Activated T-cell treated with anti-CD3 and anti-CD28 coated beads, Interleukin-2, amount 50 U/mL, for 48 hours (primary cell): ENCODE measurements at places on chromosomes 6 and 20.

DNA sequence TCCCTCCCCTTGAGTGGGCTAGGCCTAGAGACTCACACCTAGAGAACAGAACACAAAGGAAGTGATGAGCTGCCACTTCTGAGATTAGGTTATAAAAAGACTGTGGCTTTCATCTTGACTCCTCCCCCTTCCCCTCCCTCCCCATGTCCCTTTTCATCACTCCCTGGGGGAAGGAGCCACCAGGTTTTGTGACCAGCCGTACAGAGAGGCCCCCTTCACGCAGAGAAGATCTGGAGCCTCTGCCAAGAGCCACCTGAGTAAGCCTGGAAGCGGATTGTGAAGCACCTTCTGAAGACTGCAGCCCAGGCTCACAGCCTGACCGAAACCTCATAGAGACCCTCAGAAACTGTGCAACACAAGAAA, 118.4 kb upstream of the NXT1 start:
- DNase-seq, result no peak

DNA sequence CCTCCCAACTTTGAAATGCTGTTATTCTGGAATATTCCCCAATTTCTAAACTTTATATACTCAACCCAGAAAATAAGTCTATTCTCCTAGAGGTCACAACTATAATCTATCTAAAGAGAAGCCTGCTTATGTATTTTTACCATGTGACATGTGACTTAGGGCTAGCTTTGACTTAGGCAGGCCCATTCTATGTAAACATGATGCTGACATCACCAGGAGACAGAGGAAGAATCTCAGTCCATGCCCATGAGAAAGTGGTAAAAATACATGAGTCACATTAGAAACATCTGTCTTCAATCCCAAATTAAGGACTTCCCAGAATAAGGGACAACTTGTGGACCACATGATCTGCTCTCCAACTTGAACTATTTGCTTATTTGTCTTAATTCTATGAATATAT, 113.6 kb upstream of the ID4 start:
- no peak for DNase-seq

GRCh38 chr6:25177500-25178028, 101.6 kb upstream of the CARMIL1 start:
- DNase-seq, result no peak

DNA sequence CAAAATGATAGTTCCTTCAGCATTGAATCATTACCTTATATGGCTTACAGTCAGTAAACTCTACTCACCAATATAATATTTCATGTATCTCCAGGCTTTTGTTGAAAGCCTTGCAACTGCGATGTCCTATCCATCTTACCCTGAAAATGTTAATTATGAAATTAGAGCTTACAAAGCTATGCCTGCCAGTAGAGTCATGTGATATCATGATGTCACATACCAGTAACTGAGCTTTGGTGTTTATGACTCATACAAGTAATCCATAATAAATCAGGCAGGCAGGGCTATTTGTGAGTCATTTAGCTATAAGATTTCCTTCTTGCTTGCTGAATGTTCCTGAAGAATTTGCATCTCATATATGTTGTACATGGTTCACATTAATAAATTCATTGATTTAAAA, 44.9 kb upstream of the FAM83B start:
- no peak for DNase-seq

DNA sequence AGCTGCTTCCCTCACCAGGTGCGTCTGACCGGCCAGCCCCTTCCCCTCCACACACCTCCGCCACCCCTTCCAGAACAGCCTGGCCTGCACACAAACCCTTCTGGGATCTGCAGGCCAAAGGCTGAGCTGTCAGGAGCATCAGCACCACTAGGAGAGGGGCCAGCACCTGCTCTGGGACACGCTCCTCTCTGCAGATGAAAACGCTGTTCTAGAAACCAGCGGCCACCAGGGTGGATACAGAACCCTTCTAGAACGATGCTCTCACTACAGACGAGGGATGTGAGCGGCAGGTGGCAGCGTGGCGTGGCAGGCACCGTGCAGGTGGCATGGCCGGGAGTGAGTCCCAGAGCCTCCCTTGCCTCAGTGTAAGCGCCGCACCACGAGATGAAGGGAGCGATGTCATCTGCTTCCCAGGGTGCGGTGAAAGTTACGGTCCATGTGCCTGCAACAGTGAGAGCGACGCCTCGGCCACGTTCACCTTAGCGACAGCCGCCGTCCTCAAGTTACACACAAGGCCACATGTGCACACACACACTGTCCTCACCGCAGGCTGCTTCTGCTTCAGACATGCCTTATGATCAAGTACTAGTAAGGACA, 53.6 kb downstream of the TAF4 start:
- no peak for DNase-seq

DNA sequence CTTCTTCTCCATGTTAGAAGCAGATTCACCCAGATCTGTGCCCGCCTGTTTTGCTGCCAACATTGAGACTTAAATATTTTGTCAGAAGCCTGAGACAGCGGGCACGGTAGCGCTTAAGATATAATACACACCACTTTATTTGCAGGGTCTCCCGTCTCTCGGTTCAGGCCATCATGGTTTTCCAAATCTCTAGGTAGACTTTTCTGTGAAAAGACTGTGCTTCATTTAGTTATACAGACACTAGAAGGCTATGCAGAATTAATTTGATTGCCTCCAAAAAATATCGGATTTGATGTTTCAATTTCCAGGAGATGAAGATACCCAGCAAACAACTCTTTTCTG, 598 bp downstream of the TBP start:
- DNase-seq, result no peak
